ENCODE measurements at places on chromosomes 11 and 22.

GRCh38 chr22:43013355-43014315 lies 1.3 kb downstream of the PACSIN2 start:
- DNase-seq: no peak

GRCh38 chr22:32395107-32395506 lies 16.9 kb downstream of the RTCB start:
- DNase-seq: no peak

DNA sequence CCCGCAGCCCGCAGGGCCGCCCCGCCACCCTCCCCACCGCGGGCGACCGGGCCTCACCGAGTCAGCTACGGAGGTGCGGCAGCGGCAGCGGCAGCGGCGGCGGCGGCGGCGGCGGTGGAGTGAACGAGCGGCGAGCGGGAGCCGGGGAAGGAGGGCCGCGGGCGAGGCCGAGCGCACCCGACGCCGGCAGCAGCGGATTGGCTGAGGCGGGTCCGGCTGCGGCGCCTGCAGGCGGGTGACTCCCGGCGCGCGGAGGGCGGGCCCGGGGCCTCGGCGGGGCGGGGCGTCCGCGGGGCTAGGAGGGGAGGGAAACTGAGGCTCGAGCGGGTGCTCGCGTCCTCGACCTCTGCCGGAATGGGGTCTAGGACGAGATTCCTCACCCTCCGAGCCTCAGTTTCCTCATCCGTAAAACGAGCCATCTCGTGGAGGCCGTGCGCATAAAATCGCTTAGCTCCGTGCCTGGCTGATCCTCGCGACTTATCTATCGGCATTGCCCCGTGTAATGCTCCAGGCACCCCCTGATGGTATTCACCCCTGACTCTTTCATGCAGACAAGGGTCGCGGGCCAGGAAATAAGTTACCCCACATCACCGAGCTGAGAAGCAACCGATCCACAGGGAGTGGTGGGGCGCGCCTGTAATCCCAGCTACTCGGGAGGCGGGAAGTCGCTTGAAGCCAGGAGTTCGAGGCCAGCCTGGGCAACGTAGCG lies at the start of gene CPT1A:
Gene CPT1A (minus strand): TSS at position 199 of the 709 bp plus-strand sequence. CDS start 26,442 bp downstream, outside the sequence.
- DNase-seq: peak; percentile 47

- no peak for DNase-seq
Measured at GRCh38 chr11:102776454-102776853, 4.0 kb downstream of the MMP10 start.

- DNase-seq: no peak
Measured at GRCh38 chr11:80505771-80506170, 1064.9 kb upstream of the TENM4 start.

DNA sequence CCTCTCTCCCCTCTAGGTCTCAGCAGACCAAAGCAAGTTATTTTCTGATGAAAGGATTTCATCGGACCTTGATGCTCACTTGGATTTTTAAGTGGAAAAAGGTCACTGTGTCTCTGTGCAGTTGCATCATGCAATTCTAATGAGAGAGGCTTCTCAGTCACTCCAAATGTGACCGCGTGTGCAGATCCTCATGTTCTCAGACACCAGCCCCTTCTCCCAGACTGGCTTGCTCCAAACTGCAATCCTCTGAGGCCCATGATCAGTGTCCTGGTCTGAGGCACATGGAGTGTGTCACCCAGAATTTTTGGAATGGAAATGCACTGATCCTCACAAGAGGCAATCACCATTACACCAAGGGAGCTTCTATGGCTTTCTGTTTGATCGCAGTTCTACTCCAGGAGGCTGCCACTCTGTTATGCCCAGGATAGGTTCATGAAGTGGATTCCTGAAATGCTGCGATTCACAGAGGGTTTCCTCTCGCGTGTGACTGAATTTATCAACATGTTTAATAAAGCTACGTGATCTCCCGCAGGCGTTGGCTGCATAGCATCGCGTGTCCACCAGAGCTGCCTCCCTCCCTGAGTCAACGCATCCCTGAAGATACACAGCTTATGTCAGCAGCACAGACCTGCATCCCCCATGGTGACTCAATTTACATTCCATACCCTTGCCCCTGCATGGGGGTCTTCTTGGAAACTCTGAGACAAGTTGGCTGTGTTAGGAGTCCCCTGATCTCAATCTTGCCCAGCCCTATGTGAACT lies 544.6 kb upstream of the B3GAT1 start:
- no peak for DNase-seq

GRCh38 chr11:64647019-64647779 lies 56.2 kb downstream of the SLC22A12 start:
- DNase-seq: no peak

DNA sequence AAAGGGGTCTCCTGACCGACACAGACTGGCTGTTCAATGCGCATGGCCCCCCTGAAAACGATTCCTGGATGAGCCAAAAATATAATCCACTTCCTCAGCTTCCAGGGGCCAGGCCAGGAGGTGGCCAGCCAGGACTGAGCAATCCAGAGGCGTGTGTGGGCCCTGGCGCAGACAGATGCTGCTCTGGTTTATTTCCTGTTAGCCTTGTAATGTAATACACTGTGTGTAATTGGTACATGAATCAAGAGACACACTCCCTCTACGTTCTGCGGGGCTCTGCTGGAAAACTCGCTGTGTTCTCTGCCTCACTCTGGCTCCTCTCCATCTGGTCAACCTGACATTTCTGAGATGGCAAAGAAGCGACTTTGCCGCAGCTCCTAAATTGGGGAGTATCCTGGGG lies 26.3 kb upstream of the ISX start:
- no peak for DNase-seq

DNA sequence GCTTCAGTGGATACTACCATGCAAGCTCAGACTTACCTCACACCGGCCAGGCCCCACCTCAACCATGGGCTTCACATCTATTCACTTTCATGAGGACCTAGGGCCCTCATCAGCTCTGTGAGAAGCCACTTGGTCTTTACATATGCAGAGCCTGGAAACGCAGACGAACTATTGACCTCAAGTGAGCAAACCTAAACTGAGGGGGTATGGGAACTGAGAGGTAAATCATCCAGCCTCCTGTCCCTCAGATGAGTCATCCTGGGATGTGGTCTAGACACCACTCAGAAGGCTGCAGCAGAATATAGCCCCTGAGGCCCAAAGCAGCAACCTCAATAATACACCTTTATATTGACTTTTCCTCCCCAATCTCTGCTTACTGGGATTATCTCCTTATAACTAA lies 578.0 kb downstream of the INSC start:
- no peak for DNase-seq

- no peak for DNase-seq
Measured at GRCh38 chr11:113906516-113906915, 1.9 kb downstream of the HTR3B start.

GRCh38 chr11:106400949-106401570 lies 323.6 kb downstream of the AASDHPPT start:
- no peak for DNase-seq

GRCh38 chr22:19082101-19082500 lies 40.1 kb downstream of the DGCR2 start:
- no peak for DNase-seq

DNA sequence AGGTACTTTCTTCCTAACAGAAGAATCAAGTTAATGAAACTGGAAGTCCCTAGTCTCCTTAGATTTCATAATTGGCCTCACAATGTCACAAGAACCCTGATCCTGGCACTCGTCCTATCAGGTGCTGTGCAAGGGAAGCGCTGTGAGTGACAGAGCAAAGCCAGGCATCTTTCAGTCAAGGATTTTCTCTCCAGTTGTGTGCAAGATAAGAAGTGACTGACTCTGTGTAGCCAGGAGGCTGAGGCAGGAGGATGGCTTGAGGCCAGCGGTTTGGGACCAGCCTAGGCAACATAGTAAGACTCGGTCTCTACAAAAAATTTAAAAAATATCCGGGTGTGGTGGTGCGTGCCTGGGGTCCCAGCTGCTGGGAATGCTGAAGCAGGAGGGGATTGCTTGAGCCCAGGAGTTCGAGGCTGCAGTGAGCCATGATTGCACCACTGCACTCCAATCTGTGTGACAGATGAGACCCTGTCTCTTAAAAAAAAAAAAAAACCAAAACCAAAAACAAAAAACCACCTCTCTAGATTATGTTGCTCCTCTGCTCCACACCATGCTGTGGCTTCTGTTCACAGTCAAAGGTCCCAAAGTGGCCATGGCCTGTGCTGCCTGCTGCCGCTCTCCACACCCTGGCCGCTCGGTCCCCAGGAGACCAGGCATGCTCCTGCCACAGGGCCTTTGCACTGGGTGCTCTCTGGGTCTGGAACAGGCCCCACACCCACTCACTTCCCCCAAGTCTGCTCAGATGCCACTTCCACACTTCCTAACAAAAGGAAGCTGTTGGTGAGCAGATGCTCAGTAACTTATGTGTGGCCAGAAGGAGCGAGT lies 54.2 kb upstream of the CLDN5 start:
- DNase-seq: no peak

- DNase-seq: no peak
Measured at GRCh38 chr11:76162336-76163288, 43.7 kb downstream of the WNT11 start.

DNA sequence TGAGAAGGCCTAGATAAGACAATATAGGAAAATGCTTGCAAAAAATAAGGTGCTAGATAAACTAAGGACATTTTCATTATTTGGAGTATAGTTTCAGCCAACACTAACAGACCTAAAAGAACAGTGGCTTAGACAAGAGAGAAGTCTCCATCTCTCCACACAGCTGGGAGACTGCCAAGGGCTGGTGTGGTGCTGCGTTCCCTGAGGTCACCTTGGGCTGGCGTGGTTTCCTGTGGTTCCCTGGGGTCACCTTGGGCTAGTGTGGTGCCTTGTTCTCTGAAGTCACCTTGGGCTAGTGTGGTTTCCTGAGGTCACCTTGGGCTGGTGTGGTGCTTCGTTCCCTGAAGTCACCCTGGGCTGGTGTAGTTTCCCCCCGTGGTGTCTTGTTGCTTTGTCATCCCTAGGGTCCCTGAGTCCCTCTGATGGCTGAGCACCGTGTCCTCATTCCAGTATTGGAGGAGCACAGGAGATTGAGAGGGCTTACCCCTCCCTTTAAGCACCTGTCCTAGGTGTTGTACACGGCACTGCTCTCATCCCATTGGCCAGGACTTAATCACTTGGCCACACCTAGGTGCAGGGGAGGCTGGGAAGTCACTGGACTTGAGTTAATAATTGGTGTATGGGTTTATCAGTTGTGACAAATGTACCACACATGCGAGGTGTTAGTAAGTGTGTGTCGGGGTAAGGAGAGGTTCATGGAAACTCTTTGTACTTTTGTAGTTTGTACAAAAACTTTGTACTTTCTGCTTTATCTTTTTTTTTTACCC lies 14.9 kb downstream of the SAMM50 start:
- DNase-seq: no peak

DNA sequence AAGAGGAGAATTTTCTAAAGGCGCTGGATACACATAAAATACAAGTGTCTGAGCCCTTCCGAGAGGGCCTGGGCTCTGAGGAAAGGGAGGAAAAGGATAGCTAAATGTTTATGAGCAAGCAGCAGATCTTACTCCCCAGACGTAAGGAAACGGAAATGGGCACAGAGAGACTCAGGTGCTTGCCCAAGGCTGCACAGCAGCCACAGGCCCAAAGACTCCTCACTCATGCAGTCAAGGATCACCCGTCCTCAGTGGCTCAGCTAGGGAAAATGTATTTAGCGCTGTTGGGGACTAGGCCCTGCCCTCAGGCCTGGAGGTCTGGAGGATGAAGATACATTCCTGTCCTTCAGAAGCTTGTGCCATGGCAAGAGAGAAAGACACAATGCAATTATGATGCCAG lies 107.2 kb upstream of the SYT13 start:
- DNase-seq: no peak

DNA sequence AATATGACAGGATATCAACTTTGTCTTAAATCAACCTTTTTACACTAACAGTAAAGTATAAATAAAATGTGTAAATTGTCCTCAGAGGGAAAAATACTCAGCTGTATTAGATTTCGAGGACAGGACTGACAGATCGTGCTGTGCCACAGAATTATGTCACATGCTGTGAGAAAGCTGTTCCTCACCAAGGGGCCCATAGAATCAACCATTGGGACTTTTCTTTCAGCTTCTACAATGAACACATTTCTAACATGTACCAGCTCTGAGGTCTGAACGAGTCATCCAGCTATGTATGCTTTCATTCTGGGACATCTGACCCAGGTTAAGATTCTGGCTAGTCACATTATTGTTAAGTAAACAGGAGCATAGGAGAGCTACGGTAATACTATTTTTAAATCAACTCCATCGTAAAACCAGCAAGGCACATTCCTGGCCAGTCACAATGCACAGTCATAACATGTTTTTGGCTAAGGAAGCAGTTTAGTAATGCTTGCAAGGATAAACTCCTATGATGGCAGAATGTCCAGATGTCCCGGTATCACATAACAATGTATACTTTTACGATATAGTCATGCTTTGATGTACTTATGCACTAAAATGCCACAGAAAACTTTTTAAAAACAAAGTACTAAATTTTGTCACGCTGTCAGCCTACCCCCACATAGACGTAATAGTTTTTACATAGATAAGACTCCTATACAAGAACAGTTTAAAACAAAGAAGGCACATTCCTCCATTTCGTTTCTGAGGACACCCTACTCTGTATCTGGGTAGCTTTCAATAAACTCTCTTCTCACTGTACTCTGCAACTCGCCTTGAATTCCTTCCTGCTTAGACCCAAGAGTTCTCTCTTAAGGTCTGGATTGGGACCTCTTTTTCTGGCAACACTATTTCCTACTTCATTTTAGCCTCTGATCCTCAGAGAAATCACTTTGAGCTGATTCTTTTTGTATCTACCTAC lies 27.4 kb downstream of the ZNF214 start:
- no peak for DNase-seq

- no peak for DNase-seq
Measured at GRCh38 chr11:21446939-21447590, 745.8 kb upstream of the ANO5 start.

DNA sequence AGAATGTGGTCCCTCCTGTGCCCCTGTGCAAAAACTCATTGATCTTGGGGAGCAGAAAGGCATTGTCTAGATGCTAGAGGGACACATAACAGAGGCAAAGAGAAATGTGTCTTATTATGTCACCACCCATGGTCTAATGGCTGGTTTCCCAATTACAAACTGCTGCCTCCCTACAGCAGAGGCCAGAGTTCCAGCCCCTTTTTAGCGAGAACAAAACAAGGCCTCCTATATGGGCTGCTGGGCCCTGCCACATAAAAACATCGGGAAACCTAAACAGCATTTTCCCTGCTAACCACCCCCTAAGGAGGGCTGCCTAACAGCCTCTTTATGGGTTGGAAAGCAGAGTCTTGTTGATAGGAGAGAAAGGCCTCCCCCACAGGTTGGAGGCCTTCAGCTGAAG lies 75.2 kb upstream of the CRTAM start:
- DNase-seq: no peak

DNA sequence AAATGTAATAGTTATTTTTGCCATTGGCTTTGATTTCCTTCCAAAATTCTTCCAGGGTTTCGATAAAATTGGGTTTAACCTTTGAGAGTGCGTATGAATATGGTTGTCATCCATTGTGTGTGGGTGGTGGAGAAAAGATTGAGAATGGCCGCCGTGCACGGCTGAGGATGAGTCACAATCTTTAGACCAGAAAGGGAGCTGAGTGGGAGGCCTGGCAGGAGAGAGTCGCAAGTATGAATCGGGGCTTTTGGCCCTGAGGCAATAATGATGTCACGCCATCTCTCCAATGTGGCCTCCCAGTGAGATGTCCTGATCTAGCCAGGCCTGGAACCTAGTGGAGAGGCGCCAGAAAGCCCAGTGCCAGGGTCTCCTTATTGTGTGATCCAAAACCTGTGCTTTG lies 33.1 kb upstream of the SMPD1 start:
- DNase-seq: peak; percentile 3

GRCh38 chr11:76888989-76889388 lies 28.3 kb downstream of the ACER3 start:
- DNase-seq: no peak

Data from activated CD4-positive, alpha-beta T cell treated with anti-CD3 and anti-CD28 coated beads, Interleukin-2, amount 50 U/mL, for 4 hours (primary cell).